ENCODE measurements at places on chromosomes 5 and 9. TPM values are rescaled to one million over a fixed set of nuclear protein-coding genes. Genes with fewer than 3 reads are reported as not detected.

The ACOT12 gene
- total RNA-seq = not detected

The LECT2 gene
- total RNA-seq = not detected

The ANKRD31 gene
- 0.18 TPM for total RNA-seq

The ENDOG gene
- 16.9 TPM for total RNA-seq

The IL33 gene
- not detected for total RNA-seq

The DEPDC1B gene
- total RNA-seq = 0.34 TPM

The C9orf152 gene
- not detected for total RNA-seq

The POMT1 gene
- 47.7 TPM for total RNA-seq

The PITX1 gene
- total RNA-seq = not detected

The PTGES gene
- total RNA-seq = not detected

The NDOR1 gene
- 37.8 TPM for total RNA-seq

The ZFP62 gene
- 74.8 TPM for total RNA-seq

The CDH9 gene
- total RNA-seq = not detected

The DNAI1 gene
- not detected for total RNA-seq

The PHF24 gene
- total RNA-seq = not detected

The PCDHB7 gene
- total RNA-seq = not detected

The RALGPS1 gene
- total RNA-seq = 8.3 TPM

The TNFAIP8 gene
- 130 TPM for total RNA-seq

The UBE2R2 gene
- total RNA-seq = 32.0 TPM

The SETD9 gene
- total RNA-seq = 7.7 TPM

The PCDHB9 gene
- 1.2 TPM for total RNA-seq

The UAP1L1 gene
- 11.6 TPM for total RNA-seq
